ENCODE measurements at places on chromosomes 6 and 20.

- no peak for DNase-seq
Measured at GRCh38 chr6:25278261-25278913, 787 bp upstream of the CARMIL1 start.

- DNase-seq: no peak
Measured at GRCh38 chr6:63764318-63764916, 128.8 kb downstream of the PHF3 start.

DNA sequence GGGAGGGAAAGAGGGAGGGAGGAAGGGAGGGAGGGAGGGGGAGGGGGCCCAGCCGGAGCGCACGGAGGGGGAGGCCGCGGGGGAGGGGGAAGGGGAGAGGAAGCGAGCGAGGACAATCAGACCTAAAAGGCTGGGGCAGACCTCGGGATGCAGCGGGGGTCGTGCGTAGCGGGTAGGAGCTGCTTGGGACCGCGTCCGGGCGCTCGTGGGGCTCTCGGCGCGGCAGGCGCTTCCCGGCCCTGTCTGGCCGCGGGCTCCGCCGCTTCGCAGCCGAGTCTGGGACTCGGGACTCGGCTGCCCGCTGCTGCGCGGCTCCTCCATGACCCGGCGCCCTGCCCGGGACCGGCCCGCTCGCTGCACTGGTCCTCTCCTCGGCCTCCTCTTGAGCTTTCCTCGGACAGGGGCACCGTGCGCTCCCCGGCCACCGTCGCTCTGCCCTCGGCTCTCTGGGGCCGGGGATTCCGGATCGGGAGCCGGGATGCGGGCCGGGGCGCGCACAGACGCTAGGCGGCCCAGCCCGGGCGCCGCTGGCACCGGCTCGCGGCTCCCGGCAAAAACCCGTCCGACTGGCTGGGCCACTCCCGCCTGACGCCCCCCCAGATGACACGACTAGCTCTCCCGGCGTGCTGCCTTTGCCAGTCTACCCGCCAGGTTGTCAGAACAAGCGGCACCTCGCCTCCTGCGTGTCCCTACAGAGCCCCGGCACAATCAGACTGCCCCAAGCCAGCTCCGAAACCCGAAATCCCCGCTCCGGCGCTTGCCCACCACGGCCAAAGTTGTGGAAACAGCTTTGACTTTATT, 2.2 kb downstream of the TFAP2A start:
- DNase-seq: no peak

- DNase-seq: no peak
Measured at GRCh38 chr20:41425180-41425884, 58.7 kb upstream of the EMILIN3 start.

- no peak for DNase-seq
Measured at GRCh38 chr6:89023591-89024441, 56.7 kb upstream of the PNRC1 start.

GRCh38 chr6:46118157-46118556, 11.6 kb upstream of the ENPP4 start:
- no peak for DNase-seq

DNA sequence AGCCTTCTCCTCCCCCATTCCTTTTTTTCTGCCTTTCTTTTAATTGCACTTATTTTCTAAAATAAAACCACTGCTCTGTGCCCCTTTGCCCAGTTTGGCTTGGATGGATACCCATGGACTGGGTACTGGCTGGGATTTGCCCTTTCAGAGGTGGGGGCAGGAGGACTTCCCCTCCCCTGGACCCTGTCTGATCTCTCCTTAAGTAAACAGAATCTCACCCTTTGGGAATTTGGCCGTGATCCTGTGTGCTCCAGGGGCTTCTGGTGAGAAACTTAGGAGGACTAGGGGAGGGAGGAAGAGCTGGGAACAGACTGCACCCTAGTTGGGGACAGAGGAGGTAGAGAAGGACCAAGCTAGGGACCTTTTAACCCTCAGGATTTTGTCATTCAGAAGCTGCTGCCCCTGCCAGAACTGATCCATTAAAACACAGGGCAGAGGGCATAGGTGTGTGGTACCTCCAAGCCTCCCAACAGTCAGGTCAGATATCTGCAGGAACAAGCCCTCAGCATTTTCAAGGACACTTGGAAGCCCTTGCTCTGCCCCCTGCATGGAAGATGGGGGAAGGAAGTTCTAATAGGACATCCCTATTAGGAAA, 7.3 kb downstream of the FOXP4 start:
- DNase-seq: no peak
